Sigmoid colon (tissue), 7 donors: ENCODE measurements at places on chromosomes 6 and 20. TPM values are rescaled to one million over a fixed set of nuclear protein-coding genes. Genes with fewer than 3 reads are reported as not detected.

GRCh38 chr20:50306478-50307423, 116.1 kb downstream of the CEBPB start:
- DNase-seq, result no peak

- DNase-seq, result peak; percentile 54
Measured at GRCh38 chr20:62049342-62050165, 16.1 kb downstream of the TAF4 start.

DNA sequence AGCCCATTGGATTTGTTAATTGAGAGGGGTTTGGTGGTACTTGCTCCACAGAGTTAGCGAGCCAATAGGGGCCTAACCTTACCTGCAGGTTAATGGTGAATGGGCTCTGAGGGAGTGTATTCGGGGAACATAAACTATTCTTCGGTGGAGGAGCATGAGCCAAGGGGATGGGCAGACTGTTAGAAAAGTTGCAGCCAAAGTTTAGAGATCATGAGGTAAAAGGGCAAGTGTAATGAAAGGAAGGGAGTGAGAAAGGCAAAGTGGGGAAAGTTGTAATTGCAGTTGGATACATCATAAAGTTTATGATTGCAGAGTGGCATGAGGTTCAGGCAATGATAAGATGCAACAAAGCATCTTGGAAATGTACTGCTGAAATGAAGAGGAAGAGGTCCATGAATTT, 142.1 kb upstream of the TBX18 start:
- no peak for DNase-seq

GRCh38 chr6:142218446-142218845, 71.4 kb downstream of the VTA1 start:
- no peak for DNase-seq

GRCh38 chr20:50678169-50678898, 13.0 kb downstream of the RIPOR3 start:
- DNase-seq, result no peak

- DNase-seq, result no peak
Measured at GRCh38 chr6:166932116-166932515, 24.2 kb downstream of the RNASET2 start.

DNA sequence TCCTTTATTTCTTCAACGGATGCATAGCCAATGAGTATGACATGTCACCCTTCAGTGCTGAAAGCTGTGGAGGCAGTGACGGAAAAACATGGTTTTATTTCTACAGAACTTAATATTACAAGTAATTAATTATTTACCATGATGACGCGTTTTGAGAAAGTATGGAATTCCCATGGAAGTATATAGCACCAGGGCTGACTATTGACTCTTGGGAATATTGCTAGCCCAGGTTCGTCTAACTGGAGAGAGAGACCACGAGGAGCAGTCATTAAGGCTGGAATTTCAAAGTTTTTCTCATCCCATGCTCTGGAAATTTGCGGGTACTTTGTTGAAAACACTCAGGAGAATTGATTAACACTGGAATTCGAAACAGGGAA, 155.2 kb upstream of the PRSS16 start:
- DNase-seq, result no peak

GRCh38 chr20:63749597-63750508, 10.3 kb downstream of the SLC2A4RG start:
- no peak for DNase-seq

DNA sequence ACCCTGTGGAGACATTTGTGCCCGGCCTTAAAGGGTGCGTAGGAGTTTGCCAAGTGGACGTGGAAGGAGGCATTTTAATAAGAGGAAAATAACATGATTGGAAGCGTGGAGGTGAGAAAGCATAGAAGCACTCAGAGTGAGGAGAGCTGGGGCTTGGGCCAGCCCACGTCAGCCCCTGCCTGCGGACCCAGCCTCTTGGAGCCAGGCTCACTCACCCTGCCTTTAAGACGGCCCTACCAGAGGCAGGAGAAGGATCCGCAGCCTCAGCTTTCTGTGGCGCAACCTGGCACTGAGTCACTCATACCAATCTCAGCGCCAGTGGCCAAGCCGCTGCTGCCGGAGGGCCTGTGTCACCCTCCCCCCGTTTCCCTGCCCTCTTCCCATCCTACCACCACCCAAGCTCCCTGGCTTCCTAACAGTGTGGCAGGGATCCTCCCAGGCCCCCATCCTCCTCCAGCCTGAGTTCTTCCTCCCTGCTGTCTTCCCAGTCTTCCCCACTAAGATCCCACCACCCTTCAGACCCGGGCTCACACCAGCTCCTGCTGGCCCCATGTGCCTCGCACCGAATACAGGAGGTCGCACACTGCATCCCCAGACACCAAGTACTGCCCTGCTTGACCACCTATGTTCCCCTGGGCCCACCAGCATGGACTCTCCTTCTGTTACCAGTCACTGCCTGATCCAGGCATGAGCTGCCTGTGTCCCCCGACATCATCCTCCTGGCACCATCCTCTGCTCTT, 285.2 kb downstream of the UST start:
- no peak for DNase-seq

DNA sequence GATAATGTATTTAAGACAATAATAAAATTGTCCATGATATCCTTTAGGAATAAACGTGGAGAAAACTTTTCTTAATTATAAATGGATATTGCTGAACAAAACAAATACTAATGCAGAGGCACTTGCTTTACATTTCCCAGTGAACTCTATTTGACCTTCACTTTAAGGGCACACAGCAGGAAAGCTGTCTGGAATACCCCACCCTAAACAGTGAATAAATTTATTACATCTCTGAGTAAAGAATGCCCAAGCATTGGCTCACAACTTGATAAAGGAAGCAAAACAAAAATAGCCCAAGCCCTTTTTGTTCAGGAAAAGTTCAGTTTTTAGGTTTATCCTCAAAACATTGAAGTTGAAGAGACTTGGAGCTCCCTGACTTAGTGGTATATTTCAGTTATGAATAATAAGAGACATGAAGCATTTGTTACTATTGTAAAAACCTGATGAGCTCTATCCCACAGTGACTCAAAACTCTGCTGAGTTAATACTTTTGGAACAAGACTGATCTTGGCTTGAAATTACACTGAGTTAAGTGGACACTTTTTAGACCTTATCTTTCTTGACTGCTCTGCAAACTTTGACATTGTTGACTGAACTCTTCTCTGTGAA, 353.9 kb downstream of the BCKDHB start:
- DNase-seq, result no peak

GRCh38 chr6:119116712-119117281, 38.3 kb upstream of the FAM184A start:
- DNase-seq, result no peak

- DNase-seq, result no peak
Measured at GRCh38 chr6:97850458-97851212, 567.6 kb upstream of the MMS22L start.

GRCh38 chr6:35360349-35361138, 18.2 kb downstream of the PPARD start:
- DNase-seq, result peak; percentile 72

DNA sequence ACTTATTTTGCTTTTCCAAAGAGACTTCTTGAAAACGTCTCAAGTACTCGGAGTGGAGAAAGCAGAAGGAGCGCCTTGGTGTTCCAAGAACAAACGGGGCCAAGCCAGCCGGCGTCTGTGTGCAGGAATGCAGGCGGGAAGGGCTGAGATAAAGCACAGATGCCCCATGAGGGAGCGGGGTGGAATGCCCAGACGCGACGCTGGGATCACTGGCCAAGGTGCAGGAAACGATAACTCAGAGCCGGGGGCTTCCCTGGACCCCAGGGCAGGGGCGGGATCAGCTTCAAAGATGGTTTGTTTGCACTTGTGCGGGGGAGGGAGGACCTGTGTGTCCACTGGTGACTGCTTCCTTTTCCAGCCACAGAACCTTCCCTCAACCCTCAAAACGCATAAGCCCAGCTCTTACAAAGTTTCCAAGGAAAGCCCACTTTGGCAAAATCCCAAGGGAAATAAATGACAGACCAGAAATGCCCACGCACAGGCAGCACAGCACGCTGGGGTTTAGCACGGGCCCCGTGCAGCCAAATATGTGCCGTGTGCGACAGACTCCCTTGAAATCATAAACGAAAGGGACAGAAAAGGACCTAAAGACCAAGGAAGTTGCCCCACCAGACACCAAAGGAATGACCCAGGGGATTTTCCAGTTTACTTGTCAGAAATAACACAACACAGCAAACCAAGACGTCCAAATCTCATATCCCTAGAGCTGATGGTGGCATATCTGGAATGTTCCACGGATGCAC, 113.9 kb downstream of the NFATC2 start:
- peak; percentile 85 for DNase-seq

DNA sequence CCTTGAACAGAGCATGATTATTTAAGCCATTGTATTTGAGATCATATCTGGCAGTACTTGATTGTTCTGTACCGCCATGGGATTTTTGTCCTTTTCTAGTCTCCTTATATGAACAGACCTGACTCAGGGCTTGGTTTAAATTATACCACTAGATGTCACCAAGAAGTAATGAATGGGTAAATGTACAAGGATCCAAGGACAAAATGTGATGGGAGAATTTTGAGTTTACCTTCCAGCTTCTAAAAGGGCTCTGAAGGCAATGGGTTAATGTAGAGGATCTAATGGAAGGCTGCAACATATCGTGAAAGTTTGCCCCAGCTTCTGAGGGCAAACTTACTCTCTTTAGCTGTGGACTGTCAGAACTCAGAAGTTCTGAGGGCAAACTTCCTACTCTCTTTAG, 12.0 kb downstream of the RNF8 start:
- no peak for DNase-seq

DEFB121 gene
- total RNA-seq, result not detected

STMND1 gene
- 0.36 TPM for total RNA-seq

SMAP1 gene
- total RNA-seq, result 26.0 TPM

GMNN gene
- 8.1 TPM for total RNA-seq

NMBR gene
- not detected for total RNA-seq

AMD1 gene
- total RNA-seq, result 74.2 TPM

HEBP2 gene
- 75.3 TPM for total RNA-seq
